Hypothalamus (tissue), 51 donors: ENCODE measurements at places on chromosomes 5 and 9.

DNA sequence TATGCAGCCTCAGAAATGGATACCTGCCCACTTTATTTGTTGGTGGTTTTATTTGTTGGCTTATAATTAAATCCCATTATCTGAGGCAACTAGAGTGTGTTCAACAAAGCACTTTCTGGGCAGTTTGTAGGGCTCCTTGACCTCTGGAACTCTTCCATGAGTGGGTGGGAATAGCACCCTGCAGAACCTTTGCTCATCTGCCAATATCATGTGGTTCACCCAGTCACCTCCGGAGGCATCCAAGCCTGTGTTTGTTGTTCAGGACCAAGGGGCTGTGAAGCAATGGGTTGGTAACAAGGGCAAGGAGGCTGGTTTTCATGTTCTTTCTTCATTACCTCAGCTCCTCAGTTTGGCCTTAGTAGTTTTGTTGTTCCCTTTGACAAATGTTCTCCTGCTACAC is 314.0 kb downstream of the NDUFS4 start:
- no peak for DNase-seq

DNA sequence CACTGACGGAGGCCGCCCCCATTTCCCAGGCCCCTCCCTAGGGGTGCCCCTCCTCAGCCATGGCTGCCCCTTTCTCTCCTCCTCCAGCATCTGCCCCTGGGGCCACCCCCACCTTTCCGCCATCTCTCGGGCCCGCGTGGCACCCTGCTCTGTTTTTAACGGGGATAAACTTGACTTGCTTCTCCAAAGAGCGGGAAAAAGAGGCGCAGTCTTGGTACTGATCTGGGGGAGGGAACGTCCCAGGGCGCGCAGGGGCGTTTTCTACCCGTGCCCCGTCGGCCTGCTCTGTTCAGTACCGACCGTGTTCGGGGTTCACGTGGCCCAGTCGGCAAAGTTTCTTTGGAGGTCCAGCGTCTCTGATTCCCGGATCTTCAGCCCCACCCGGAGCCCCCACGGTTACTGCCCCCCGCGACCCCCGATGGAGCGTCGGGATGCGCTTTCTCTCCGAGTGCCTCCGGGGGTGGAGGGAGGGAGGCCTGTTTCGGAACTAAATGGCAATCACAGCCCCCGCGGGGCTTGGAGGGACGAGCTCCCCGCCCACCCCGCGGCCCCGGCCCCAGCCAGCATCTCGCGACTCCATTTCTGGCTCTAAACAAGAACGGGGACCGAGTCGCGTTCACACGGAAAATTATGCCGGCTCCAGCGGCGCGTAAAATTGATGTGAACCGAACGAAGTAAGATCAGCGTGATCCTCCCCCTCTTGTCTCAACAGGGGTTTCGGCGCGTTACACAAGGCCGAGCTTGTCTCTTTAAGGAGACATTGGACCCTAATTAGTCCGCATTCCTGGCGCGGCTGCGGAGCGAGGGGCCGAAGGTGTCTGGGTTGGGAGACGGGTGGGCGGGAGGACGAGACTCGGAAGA is 1.1 kb upstream of the TLE4 start:
- DNase-seq = peak; percentile 64

DNA sequence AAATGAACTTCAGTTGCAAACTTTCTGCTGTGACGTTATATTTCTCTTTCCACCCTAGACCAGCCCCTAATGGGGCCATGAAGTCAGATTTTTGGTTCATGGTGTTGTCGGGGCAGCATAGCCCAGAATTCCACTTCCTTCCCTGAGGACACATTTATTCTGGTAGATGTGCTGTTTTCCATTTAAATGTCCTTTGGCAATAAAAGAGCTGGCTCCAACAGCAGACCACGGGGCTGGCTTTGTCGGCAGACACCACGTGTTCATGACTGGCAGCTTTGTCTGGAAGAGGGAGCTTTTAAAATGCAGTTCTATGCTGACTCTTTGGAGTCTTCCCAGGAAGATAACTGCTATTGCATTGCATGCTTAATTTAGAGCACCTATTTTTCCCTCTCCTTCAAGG is 17.6 kb upstream of the LCP2 start:
- DNase-seq = peak; percentile 19

GRCh38 chr9:114312513-114312875 is 10.4 kb upstream of the ORM1 start:
- no peak for DNase-seq

DNA sequence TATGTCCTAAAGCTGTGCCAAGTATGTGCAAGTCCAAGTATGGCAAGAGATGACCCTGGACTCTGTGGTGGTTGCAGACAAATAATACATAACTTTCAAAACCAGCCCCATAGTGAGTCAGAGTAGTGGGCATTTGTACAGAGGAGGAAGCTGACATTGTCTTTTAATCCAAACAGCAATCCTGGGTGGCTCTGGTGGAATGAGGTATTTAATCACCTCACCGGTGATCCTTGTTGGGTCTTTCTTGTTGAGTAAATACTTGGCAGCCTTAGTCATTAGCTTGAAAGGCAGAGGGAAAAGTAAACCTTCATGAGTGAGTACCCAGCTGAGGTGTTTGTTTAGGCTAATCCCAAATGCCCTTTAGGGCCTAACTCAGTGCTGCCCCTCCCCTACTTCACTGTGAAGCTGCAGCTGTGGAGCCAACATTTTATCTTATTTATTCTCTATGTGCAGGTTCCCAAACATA is 148.7 kb upstream of the SLC12A2 start:
- DNase-seq = no peak

DNA sequence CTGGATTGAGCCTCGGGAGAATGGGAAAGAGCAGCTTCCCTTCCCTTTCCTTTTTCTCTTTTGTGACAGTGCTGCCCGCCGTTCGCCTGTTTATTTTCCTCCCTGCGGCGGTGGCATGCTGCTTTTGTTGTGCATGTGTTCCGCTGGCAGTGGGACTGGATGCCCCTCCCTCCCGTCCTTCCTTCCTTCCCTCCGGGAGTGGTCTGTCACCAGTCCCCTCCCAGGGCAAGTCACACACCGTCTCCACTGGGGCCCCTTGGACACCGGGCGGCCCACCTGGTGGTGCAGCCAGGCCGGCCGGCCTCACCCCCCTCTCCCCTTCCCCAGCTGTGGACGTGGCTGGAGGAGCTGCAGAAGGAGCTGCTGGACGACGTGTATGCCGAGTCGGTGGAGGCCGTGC is 214.7 kb downstream of the TRIO start:
- no peak for DNase-seq

- no peak for DNase-seq
Measured at GRCh38 chr9:121529237-121529987, 29.8 kb upstream of the GGTA1 start.

DNA sequence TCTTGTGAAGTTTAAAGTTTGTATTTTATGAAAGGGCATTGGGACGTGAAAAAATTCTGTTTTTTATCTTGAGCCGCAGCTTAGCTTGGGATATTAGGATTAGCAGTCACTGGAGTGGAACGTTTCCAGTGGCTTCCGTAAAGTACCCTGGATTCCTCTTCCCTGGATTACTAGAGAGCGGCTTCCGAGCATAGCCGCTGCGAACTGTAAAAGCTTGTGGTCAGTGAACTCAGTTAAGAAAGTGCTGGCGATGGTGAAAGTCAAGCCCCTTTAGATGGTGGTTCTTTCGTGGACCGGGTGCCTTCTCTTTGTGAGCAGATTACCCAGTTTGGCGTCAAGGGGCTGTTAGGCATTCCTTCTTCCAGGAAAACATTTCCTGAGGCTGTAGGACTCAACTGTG is 168.1 kb downstream of the KDM4C start:
- no peak for DNase-seq

DNA sequence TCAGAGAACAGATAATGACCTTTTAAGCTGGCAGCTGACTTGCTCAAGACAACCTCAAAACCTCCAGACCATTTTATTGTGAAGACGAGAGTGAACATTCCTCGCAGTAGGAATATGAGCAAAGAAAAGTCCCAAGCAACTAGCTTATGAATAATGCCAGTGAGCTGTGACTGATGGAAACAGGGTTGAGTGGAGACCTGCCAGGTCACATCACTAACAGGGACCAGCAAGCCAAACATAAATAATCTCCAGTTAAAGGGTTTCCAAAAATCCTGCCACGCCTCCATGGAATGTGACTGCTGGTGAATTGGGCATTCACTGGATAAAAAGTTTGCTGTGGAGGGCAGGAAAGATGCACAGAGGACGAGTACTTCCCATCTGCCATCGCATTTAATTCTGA is 185.4 kb downstream of the CRB2 start:
- no peak for DNase-seq

GRCh38 chr5:93993161-93993560 is 251.8 kb upstream of the POU5F2 start:
- no peak for DNase-seq

DNA sequence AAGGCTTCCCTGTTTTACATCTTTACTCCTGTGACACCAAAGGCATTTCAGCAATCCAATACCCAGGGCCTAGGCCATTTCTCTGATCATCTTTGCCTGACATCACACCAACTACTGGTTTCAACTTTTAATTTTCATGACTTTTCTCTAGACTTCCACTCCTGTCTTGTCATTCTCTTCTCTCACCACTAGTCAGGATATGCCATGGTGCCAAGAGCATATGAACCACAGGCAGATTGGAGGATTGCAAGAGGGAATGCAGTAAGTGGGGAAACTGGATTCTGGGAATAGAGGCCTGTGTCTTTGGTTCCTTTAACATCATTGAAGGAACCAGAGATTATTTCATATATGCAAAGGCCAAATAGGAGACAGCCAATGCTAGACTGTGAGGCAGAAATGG is 69.3 kb downstream of the ANKRD31 start:
- DNase-seq = no peak

- no peak for DNase-seq
Measured at GRCh38 chr5:115160975-115161475, 8.7 kb downstream of the TRIM36 start.

DNA sequence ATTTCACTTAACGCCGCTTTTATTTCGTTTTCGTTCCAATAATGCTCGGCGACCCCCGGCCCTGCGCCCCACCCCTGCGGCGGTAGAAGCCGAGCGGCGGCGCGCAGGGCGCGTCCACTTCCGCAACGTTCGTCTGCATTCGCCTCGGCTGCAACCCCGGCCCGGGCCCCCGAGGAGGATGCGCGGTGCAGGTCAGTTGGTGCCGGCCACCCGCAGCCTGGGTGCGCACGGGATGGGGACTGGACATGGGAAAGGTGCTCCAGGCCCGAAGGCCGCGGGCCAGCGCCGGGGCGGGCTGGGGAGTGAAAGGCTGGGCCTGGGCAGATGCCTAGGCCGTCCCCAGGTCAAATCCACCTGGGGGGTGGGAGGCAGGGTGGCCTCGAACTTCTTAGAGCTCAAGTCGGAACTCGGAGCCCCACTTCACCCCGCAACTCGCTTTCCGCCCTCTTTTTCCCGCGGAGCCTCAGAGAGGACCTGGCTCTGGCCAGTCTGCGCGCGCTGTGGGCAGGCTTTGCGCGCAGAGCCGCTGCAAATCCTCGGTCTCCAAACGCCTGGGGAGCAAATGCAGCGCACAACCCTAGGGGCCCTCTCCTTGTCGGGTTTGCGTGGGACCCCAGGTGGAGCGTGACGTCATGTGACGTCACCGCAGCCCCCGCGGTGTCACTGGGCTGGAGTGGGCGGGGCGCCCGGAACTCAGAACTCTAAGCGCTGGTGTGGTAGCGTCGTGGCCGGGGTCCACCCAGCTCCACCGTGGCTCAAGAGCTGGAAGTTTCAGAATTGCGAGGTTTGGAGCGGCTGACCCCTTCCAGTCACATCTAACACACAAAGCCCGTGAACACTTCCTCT is 3.3 kb downstream of the TLX3 start:
- no peak for DNase-seq

GRCh38 chr5:95284572-95285408 is at the start of gene MCTP1:
Gene MCTP1, minus strand, starts transcription at chr5:95285094.
- no peak for DNase-seq
